ENCODE measurements at places on chromosomes 2 and 18. TPM values are rescaled to one million over a fixed set of nuclear protein-coding genes. Genes with fewer than 3 reads are reported as not detected.

GRCh38 chr2:60483401-60483800 is 70.1 kb downstream of the BCL11A start:
- no peak for DNase-seq
- no peaks in the 10 kb centered on the region for H3K36me3 ChIP-seq
- H3K4me1 ChIP-seq: no peaks in the 10 kb centered on the region
- no peak overlapping the region for H3K27ac ChIP-seq
- no peaks in the 10 kb centered on the region for H3K27me3 ChIP-seq
- no peak overlapping the region for H3K4me3 ChIP-seq

DNA sequence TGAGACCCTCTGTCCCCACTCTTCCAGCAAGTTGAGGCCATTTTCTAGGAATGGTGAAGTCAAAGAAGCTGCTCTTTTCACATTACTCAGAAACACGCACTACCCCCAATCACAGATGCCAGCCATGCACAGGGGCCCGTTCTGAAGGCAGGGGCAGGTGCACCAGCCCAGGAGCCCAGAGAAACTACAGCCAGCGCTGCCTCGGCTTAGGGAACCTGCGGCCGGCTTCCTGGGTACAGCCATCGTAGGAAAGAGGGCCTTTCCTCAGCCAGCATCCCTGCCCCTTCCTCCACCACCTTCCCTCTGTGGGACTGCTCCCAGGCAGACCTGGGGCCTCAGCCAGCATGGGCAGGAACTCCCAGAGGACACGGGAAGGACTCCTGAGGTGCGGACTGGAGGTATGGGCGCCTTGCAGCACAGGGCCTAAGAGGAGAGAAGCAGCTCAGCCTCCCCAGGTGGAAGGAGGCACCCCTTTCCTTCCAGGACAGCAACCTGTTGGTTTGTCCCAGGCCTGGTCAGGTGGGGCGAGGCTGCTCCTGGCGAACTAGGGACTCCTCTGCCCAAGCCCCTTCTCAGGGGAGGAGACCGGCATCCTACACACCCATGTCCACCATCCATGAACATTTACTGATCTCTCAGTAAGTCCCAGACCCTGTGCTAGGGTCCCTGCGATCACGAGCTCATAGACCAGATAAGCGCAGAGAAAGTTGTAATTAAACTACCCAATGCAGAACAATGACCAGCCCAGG is 99.0 kb upstream of the ID2 start:
- H3K36me3 ChIP-seq: no peaks in the 10 kb centered on the region
- no peaks in the 10 kb centered on the region for H3K4me1 ChIP-seq
- DNase-seq: no peak
- no peaks in the 10 kb centered on the region for H3K27me3 ChIP-seq

- no peaks in the 10 kb centered on the region for H3K4me1 ChIP-seq
- no peak overlapping the region for H3K27ac ChIP-seq
- H3K36me3 ChIP-seq: no peaks in the 10 kb centered on the region
- no peaks in the 10 kb centered on the region for H3K27me3 ChIP-seq
- DNase-seq: no peak
- H3K4me3 ChIP-seq: no peak overlapping the region
These were observed 35.7 kb upstream of the TAF4B start for GRCh38 chr18:26190506-26190905.

DNA sequence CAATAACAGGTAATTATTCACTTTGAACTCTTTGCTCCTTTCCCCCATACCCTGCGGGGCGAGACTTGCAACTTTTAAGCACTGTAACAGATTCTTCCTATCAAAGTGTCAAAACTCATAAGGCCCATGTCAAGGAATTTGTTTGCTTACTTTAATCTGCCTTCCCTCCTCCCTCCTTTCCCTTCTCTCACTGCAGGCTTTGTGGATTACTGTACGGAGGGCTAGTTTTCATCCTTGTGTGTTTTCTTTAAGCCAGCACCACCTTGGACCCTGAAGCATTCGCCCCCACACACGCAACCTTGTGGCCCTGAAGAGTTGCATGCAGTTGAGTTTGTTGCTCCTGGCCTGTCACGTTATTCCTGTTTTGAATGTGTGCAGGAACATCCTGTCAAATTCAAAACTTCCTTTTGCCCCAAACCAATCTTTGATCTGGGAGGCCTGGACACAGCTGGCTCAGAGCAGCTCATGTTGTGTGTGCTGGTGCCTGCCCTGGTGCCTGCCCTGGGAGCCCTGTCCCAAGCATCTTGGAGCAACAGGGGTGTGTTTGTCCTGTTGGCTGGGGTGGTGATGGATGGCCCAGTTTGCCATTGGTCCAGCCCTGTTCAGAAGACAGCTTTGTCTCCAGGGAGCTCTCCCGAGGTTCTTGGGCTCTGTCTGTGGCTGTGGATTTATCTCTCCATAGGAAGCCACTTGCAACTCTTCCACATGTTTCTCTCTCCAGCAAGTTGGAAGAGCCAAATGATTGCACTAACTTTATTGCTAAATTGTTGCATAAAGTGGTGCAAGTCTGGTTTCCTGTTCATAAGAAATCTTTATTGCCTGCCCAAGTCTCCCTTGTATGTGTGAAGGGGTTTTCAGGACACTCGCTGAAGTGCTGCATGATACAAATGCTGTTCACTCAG is 199.6 kb downstream of the VAPA start:
- H3K36me3 ChIP-seq: no peaks in the 10 kb centered on the region
- H3K27me3 ChIP-seq: no peaks in the 10 kb centered on the region
- no peak overlapping the region for H3K4me3 ChIP-seq
- no peak for DNase-seq
- H3K4me1 ChIP-seq: no peaks in the 10 kb centered on the region
- H3K27ac ChIP-seq: no peak overlapping the region

DNA sequence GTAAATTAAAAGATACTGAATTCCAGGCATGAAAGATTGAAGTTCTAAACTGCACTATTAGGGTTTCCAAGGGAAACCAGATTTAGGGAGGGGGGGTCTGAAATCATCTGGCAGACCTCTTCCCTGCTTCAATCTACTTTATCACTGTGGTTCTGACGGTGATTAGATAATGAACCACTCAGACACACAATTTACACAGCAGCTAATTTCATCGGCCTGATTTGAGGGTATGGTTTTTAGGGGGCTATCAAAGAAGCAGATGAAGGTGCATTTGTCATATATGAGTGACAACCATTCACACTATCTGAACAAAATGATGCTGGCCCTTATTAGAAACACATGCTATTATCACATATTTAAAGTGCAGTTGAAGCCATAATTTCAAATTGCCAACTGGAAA is 106.0 kb downstream of the OLA1 start:
- H3K36me3 ChIP-seq: no peaks in the 10 kb centered on the region
- no peaks in the 10 kb centered on the region for H3K27me3 ChIP-seq
- no peaks in the 10 kb centered on the region for H3K4me1 ChIP-seq
- H3K27ac ChIP-seq: no peak overlapping the region
- no peak for DNase-seq

DNA sequence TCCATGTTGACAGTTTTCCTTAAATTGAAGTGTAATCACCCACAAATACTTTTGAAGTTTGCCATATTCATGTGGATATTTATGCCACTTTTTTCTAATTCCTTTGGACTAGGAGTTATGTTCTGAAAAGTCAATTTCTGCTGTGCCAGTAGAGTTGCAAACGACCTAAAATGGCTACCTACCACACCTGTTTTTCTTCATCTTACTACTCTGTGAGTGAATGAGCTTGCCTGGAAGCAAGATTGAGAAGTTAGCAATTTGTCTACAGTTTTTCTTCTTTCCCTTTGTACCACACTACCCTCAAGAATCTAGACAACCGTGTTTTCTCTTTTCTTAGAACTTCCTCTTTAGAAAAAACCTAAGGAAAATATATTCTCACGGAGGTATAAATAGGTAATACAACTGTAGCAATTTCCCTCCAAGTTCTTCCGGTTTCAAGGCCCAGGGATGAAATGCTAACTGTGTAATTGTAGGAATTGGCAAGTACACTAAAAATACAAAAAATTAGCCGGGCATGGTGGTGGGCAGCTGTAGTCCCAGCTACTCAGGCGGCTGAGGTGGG is 7.3 kb upstream of the SLC39A10 start:
- no peak overlapping the region for H3K27ac ChIP-seq
- H3K36me3 ChIP-seq: no peaks in the 10 kb centered on the region
- no peaks in the 10 kb centered on the region for H3K4me1 ChIP-seq
- H3K27me3 ChIP-seq: no peaks in the 10 kb centered on the region

GRCh38 chr2:177568893-177569292 is 176.3 kb downstream of the AGPS start:
- H3K27me3 ChIP-seq: no peaks in the 10 kb centered on the region
- H3K4me3 ChIP-seq: no peak overlapping the region
- no peak overlapping the region for H3K27ac ChIP-seq
- no peaks in the 10 kb centered on the region for H3K4me1 ChIP-seq
- no peak for DNase-seq
- no peaks in the 10 kb centered on the region for H3K36me3 ChIP-seq

Gene GBX2
- not detected for total RNA-seq

Gene ACKR3
- total RNA-seq: 116 TPM

Gene CXCR1
- 3.5 TPM for total RNA-seq

Gene RTKN
- 27.7 TPM for total RNA-seq

Gene SEPTIN10
- 127 TPM for total RNA-seq

Gene CNGA3
- not detected for total RNA-seq

Data from aorta (tissue), 5 donors.